CD4-positive, alpha-beta T cell treated with Interleukin-15 for 1 hour (primary cell): ENCODE measurements at places on chromosomes 6 and 20.

DNA sequence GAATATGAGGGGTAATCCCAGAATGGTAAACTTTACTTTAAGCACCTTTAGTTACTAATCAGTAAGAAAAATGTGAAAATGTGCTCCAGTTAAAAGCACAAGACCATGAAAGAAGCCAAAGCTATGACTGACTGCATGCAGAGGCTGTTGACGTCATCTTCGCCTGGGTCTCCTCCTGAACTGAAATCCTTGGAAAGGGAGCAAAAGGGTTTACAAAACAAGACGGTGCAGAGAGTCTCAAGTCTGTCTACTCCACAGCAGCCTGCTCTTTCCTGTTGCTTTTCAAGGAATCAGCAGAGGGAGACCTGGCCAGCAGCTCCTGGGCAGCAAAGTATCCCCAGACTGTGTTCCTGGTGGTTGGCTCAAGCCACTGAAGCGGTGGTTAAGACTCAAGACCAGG is 10.2 kb downstream of the FKBP1A start:
- no peak for DNase-seq

- no peak for DNase-seq
Measured at GRCh38 chr6:163730246-163731210, 316.0 kb downstream of the QKI start.

DNA sequence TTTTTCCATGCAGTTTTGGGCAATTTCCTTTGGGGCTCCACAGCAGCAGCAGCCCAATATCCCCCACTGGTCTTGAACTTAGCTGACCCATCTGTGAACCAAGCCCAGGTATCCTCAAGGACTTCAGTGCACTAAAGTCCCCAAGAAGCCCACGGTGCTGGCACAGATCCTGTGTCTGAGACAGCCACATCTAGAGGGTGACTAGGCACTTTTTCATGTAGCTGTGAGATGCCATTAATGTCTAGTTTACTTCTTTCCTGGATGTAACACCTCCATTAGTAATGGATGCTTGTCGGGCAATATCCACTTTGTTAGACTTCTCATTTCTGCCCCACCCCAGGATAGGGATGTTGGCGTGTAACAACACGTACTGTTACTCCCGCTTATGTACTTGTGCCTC is 176.2 kb upstream of the PROKR2 start:
- no peak for DNase-seq

DNA sequence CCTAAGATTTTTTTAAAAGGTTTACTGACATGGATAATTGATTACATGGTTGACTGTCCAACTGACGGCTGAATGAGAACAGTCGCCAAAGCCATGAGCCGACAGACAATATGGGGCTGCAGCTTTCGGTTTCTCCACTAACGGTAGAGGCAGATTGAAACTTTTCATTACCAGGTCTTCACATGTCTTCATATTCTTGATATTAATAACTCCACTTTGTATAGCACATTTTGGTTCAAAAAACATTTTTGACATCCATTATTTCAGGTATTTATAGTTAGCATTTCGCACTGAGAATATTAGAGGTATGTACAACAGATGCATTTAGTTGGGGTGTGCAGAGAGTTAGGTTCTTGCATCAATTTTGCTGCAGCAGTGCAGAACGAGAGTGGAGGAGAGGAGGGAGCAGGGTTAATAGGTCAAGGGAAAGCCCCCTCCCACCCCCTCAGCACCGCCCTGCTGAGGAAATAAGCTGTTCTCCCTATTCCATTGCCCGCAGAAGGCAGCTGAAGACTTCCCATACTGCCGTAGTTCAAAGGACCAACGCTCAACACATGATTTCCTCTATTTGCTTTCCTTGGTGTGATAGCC is 73.6 kb upstream of the ADTRP start:
- no peak for DNase-seq
